ENCODE measurements at places on chromosomes 7 and 10. TPM values are rescaled to one million over a fixed set of nuclear protein-coding genes. Genes with fewer than 3 reads are reported as not detected.

PLAC9 gene
- not detected for total RNA-seq

IQCE gene
- 11.2 TPM for total RNA-seq

CPVL gene
- total RNA-seq, result 0.23 TPM

SRGN gene
- 5.2 TPM for total RNA-seq

LIPM gene
- not detected for total RNA-seq

HYAL4 gene
- total RNA-seq, result not detected

ZFYVE27 gene
- total RNA-seq, result 11.6 TPM

C10orf105 gene
- total RNA-seq, result not detected
